ENCODE measurements at places on chromosomes 1 and 21.

- DNase-seq, result no peak
Observed at GRCh38 chr1:70498666-70499065, 87.6 kb downstream of the CTH start.

GRCh38 chr1:52676249-52676903 lies 21.8 kb downstream of the COA7 start:
- no peak for DNase-seq

- no peak for DNase-seq
Observed at GRCh38 chr1:55378582-55378981, 163.4 kb upstream of the USP24 start.

GRCh38 chr1:55321942-55322341 lies 106.8 kb upstream of the USP24 start:
- no peak for DNase-seq

DNA sequence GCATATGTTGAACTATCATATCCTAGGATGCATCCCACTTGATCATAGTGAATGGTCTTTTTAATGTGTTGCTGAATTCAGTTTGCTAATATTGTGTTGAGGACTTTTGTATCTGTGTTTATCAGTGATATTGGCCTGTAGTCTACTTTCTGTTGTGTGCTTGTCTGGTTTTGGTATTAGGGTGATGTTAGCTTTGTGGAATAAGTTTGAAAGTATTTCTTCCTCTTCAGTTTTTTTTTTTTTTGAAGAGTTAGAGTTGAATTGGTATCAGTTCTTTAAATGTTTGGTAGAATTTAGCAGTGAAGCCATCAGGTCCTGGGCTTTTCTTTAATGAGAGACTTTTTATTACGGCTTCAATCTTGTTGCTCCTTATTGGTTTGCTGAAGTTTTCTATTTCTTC lies 162.3 kb downstream of the VAV3 start:
- no peak for DNase-seq

All from CD14-positive monocyte (primary cell).